ENCODE measurements at places on chromosomes 4 and X.

DNA sequence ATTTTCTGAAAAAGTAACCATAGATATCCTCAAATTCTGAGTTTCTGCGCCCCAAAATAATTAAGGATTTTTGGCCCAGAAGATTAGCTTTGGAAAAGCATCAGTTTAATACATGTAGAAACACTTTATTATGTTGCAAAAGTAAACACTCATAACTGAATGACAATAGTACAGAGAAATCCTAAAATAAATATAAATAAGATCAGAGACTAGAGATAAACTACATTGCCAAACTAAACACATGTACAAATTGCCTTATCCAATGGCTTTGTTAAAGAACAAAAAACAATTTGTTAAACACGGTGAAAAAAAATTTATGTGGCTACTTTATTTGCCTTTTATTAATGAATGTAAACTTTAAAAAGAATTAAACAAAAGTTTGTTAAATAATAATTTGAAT lies 17.5 kb downstream of the SPOCK3 start:
- no peak for DNase-seq

- DNase-seq: no peak
These were observed 10.0 kb upstream of the SPRY1 start for GRCh38 chr4:123386609-123387008.

GRCh38 chr4:176611951-176612350 lies 180.8 kb downstream of the VEGFC start:
- no peak for DNase-seq

DNA sequence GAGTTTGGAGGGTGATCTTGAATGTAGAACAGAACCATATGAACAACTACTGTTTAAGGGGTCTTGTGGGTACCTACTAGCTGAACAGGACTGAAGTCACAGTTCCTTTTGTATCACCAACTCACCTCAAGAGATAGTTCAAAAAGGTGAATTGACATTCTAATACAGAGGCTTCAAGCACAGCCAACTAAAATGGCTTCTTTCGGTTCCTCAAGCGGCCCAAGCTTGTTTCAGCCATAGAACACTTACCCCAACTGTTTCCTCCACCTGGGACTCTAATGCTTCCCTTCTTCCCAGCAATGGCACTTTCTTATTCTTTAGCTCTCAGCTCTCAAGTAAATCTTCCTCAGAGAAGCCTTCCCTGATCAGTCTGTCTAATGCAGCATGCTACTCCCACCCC lies 277.5 kb upstream of the GK2 start:
- no peak for DNase-seq

DNA sequence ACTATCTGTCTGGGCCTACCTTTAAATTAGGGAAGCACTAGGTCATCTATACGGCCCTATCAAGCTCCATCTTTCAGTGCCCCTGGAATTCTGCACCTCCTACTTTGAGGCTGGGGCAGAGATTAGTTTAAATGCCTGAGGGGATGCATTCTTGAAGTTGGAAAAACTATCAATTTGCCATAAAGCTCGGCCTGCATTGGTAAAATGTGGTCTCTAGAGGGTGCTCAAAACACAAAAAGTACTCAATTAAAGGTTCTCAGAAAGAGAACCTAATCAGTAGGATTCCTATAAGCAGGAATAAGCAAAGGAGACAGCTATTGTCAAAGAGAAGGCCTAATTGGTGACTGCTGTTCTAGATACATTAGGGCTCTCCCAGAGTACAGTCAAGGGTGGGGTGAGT lies 111.7 kb downstream of the AMER1 start:
- no peak for DNase-seq

DNA sequence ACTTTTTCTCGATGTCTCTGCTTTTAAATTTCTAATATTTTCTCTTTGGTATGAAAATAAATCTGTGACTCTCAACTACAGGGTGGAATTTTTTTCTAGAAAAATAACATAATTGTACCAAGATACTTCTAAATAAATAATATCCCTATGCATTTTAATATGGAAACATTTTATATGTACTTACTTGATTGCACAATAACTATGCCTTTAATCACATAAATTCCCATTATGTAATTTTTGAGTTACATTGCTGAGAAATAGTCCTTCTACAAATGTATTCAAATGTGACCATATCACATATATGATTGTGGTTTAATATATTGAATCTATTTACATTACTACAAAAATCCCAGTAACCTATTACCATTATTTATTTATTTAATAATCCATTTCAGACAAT lies 1543.3 kb upstream of the PABPC4L start:
- DNase-seq: no peak

DNA sequence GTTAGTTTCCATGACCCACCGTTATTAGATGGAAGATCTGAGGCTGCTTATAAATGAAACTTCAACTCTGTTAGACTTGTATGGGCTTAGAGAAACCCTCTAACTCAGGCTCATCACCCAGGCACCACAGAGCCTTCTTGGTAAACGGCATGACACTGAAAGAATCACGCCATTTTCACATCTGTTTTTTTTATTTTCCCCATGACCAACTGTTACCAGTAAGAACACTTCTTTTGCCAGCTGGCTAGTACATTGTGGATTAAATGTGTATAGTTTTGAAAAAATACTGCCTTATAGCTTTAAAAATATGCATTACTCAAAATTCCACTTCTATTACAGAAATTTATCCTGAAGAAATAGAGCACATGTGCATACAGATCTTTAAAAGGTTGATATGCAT lies 48.0 kb upstream of the APELA start:
- no peak for DNase-seq

DNA sequence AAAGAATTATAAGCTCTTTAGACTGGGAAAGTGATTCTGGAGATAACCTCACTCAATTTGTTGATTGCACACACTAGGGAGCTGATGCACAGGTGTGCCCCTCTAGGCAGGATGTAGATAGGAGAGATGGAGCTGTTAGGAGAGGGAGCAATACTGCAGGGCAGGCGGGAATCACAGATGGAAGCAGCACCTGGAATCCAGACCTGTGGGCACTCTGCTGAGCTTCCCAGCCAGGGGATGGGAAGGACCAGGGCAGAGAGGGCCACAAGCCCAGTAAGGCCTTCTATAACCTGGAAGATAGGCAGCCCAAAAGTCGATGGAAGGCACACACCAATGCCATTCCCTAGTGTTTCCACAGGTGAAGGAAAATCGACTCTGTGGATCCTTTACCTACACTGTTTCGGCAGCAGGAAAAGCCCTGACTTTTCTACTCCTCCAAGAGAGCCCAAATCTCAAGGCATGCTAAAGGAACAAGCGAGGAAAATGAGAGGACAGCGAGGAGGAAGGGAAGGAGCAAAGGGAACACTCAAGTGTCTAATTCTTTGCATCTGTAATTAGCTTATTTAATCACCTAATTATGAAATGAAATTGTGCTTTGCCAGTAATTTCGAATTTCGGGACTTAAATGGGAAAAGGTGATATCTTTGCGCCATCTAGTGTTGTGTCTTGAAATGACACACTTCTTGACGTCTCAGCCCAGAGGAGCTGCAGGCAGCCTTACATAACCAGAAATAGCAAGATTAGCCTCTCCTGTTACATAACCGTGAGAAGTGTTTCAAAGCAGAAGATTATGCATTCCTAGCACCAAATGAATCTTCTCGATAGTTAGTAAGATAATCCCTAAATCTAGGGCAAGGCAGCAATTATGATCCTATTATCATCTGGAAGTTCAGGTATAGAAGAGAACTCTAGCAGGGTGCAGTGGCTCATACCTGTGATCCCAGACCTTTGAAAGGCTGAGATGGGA lies 31.0 kb upstream of the TLR3 start:
- no peak for DNase-seq

Data from activated CD8-positive, alpha-beta memory T cell treated with anti-CD3 and anti-CD28 coated beads for 1 hour (primary cell).